ENCODE measurements at places on chromosomes 1 and 21.

- DNase-seq, result no peak
Measured at GRCh38 chr1:24558455-24558854, 2.6 kb downstream of the NCMAP start.

DNA sequence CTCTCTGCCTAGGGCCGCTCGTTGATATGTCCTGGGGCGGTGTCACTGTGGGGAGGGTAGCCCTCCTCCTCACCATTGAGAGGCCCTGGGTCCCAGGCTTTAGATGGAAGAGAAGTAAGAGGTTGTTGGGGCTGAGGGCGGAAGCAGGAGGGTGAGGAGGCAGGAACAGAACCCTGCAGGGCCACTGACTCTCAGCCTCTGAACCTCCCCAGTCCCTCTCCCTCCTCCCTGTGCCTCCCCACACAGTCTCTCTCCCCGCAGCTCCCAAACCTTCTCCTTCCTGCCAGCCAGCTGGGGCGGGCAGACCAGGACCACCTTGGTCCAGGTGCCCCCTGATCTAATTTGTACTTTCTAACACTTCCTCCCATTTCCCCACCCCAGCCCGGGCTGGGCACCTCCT is 14.3 kb upstream of the FAM131C start:
- DNase-seq, result no peak

DNA sequence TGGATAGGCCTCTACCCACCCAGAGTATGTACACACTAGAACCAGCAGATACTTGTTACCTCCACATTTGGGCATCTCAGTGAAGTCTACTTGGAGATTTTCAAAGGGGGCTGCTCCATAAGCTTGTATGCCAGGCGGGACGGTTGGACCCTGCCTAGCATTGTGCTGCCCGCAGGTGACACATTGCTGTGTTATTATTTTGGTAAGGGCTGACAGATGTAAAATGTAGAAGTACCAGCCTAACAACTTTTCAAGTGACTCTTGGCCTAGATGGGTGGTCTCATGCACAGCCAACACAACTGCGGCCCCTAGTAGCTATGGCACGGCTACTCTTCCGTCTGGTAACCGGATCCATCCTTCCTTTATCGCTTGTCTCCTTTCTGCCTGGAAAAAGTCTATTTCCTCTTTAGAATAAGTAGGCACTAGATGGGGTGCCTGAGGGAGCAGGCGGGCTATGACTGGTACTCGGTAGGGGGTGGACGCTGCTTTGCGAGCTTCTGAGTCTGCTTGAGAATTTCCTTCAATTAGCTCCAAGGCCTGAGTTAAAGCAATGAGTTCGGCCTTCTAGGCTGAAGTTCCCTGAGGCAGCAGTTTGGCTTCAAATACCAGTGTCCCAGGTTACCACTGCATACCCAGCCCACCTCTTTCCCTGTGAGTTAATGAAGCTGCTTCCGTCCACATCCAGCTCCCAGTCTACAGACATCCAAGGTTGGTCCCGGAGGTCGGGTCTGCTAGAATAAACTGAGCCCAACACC is 405.3 kb downstream of the TGFB2 start:
- DNase-seq, result no peak

GRCh38 chr1:239184561-239185244 is 201.7 kb upstream of the CHRM3 start:
- no peak for DNase-seq

- DNase-seq, result no peak
Measured at GRCh38 chr1:207807326-207807689, 55.5 kb downstream of the CD46 start.

DNA sequence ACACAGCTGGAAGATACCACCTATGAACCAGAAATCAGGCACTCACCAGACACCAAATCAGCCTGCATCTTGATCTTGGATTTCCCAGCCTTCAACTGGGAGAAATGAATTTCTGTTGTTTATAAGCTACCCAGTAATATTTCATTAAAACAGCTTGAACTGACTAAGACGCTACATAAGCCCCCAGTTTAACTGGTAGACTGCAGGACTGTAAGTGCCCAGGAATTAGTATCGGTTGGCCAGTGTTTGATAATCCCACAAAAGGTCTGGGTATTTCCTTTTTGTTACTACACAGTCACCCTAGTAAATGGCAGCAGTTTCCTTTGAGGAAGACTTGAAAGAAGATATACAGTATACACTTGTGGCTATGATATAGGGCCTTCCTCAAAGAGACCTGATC is 7.3 kb upstream of the SLC35D1 start:
- no peak for DNase-seq

- no peak for DNase-seq
Measured at GRCh38 chr1:115830963-115831362, 10.0 kb downstream of the NHLH2 start.

- DNase-seq, result no peak
Measured at GRCh38 chr1:67855961-67856360, 22.7 kb upstream of the GNG12 start.

DNA sequence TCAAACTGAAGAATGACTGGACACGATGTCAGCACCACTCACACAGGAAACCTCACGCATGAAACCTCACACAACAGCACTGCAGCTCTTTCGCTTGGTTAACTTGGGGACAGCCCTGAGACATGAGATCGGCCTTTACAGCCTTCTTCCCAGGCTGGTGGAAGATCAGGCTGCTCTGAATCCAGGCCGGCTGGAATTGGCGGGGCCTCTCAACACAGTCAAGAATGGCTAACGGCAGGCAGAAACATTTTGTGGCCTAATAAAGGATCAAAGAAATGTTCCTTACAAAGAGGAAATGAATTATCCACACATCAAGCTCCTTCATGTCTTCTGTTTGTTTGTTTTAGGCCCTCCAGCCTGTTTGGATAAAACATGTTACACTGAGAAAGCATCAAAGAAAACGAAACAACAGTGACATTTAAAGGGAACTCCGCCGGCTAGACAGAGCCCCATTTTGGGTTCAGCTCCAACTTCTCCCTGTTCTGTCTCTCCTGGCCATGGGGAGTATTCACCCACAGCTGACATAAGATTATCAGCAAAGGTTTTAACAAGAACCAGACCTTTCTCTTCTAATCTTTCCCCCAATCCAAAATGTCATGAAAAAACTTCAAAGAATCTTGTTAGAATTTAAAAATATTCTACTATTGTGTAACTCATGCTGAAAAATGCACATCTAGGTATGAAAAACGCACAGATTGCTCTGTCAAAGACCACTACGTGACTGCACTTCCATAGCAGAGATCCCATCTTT is 131.2 kb downstream of the SLC45A1 start:
- DNase-seq, result no peak

DNA sequence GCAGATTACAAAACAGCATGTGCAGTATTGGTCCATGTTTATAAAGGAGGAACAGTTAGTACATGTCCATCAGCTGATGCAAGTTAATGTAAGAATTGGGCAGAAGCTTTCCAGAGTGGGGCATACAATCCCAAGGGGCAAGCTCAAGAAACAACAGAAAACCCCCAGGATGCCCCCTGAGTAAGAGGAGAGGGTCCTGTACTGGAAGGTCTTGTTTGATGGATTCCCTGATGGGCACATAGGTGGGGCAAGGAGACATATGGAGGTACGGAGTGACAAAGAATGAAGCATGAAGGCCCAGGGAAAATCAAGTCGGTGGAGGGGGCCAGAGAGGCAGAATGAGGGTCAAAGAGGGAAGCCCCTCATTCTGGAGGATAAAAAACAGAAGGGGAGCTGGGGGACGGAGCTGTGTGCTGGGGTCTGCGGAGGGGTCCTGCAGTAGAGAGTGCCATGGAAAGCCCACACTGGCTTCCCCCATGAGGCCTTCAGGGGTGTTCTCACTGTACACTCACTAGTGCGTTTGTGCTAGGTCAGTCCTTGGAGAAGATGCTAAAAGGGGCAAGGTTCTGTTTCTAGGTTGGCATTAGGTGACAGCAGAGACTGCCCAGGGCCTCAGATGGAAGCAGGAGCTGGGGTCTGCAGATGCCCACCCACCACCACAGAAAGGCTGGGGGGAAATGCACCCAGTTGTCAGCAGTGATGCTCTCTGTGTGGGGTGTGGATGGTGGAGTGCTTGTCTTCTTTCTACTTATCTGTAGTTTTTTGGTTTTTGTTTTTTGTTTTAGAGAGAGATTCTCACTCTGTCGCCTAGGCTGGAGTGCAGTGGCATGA is 12.5 kb upstream of the MATN1 start:
- DNase-seq, result no peak

DNA sequence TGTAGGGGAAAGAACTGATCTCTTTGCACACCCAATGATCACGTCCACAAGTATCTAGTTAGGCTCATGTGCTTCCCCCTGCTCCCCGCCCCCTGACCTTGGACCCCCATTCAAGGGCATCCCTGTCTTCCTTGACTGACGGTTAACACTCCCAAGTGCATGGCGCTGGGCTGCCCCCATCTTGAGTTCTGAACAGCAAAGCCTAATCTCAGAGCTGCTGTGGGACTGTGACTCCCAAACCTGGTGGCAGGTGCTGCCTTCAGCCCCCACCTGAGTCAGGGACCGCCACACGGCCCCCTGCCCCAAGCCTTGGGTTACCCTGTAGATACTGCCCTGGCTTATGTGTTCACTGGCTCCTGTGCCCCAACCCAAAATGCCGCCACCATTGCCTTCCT is 925 bp downstream of the TNNI1 start:
- no peak for DNase-seq

DNA sequence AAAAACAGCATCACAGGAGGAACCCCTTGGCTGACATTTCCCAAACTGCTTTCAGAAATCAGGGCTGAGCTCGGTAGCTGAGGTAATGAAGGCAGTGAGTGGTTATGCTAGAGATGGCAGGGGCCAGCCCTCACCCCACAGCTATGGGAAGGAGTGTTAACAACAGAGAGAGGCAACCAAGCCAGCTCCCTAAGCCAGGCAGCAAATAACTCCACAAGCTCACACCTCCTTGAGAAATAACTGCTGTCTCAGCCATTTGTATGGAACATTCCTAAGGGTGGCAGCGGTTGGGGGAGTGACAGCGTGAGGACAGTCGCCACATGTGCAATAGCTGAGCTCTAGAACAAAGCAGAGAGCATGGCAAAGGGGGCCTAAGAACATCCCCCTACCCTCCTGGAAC is 42.6 kb downstream of the LMX1A start:
- no peak for DNase-seq

DNA sequence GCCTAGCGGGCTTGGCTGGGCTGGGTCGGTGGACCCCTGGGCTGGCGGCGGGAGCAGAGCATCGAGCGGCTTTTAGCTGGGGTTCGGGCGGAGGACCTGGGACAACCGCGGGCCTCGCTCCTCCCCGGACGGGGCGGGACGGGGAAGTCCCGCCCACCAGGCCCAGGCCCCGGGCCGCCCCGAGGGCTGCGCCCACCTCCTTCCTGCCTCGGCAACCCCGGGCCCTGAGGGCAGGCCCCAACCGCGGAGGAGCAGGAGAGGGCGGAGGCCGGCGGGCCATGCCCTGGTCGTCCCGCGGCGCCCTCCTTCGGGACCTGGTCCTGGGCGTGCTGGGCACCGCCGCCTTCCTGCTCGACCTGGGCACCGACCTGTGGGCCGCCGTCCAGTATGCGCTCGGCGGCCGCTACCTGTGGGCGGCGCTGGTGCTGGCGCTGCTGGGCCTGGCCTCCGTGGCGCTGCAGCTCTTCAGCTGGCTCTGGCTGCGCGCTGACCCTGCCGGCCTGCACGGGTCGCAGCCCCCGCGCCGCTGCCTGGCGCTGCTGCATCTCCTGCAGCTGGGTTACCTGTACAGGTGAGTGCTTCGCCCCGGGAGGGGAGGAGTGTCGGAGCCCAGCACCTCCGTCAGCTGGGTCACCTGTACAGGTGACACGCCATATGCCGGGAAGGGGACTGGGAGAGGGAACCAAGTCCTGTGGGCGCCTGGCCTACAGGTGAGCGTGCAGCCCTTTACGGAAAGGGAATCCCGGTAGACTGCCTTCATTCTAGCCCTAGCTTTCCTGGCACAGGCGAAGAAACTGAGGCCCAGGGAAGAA is at the start of gene XKR8:
XKR8 (plus strand) TSS at position 182 of the 812 bp plus-strand sequence; CDS start at position 279, 97 bp downstream.
- DNase-seq, result peak; percentile 89

DNA sequence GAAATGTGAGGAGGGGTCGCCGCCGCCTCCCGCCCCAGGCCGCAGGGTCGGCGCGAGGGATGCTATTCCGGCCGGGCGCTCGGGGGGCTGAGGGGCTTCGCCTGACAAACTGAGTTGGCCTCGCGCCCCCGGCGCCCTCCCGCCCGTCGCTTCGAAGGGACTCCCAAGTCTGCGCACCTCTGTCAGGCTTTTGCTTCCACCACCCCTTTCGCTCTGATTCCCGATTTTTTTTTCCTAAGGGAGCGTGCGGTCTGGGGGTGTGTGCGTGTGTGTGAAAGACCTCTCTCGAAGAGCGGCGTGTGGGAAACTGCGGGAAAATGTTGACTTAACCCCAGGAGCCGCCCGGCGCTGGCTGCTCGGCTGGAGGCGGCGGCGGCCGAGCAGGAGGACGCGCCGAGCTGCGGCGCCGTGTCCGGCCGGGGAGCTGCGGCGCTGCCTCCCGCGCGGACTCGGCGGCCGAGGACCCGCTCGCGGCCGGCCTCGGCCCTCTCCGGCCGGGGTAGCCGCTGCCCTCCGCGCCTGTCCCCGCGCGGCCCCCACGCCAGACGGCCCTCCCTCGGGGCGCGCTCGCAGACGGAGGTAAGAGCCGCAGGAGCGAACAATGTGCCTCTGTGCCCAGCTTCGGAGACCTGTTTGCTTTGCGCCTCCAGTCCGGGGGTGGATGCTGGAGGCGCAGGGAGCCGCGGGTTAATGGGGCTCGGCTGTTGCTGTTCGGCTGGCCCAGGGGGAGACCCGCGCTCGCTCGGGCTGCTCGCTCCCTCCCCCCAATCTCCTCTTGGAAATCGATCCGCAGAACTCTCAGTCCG is 1.1 kb downstream of the ADGRL2 start:
- no peak for DNase-seq

- no peak for DNase-seq
Measured at GRCh38 chr1:193694741-193695140, 508.3 kb upstream of the B3GALT2 start.
